ENCODE measurements at places on chromosomes 12 and 14. TPM values are rescaled to one million over a fixed set of nuclear protein-coding genes. Genes with fewer than 3 reads are reported as not detected.

The ENDOU gene
- total RNA-seq = not detected

The NRL gene
- 4.9 TPM for total RNA-seq

The CNTN1 gene
- 4.9 TPM for total RNA-seq

DNA sequence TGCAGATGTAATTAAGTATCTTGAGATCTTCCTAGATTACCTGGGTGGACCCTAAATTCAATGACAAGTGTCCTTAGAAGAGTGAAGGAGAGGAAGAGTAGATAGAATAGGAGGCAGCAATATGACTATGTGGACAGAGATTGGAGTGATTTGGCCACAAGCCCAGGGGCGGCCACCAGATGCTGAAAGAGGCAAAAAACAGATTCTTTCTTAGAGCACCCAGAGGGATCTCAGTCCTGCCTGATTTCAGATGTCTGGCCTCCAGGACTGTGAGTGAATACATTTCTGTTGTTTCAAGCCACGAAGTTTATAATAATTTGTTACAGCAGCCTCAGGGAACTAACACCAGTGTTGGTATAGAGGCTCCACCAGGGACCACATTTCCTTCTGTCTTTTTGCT, 67.3 kb downstream of the DACT1 start:
- no peak for DNase-seq

GRCh38 chr12:13088496-13088895, 15.0 kb downstream of the GSG1 start:
- no peak for DNase-seq

DNA sequence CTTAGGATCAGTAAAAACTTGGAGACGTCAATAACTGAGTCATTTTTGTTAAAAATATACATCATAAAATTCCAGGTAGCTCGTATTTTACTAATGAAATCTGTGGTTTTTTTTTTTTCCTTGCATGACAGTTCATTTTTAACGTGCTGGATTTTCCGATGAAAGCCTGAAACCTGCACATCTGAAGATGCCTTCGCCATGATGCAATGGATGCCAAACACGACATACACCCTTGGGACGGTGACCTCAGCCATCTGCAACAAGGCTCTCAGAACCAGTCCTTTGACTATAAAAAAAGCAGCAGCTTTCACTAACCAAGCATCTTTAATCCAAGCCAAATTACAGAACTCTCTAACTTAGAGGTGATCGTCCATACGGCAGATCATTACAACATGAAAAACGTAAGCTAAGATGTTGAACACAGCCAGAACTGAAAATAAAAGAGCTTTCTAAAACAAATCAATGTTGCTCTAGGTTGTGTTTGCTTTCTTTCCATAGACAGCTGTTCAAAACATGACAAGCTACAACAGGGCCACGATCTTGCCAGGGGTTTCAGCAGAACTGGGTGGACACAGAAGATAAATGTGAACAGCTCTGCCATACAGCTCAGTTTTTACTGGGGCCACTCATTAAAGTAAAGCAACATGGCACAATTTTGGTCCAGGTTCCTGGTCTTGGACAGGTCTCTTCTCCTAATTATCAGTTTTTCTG, 7.8 kb downstream of the NIN start:
- DNase-seq = no peak

DNA sequence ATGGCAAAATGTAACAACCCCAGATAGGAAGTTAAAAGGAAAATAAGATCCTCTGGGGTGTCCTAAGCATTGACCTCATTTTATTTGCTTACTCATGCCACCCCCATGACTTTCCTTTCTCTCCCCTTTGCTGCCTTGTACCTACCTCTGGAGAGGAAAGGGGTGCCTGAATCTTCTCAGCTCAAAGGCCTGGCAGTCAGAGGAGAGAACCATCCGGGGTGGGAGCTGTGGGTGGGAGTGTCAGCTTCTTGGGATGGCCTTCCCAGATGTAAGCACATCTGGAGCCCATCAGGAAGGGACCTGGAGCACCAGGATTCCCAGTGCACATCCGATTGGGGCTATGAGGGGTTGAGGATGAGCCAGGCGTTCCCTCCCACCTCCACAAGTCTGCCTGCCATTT, 5.2 kb upstream of the ITGA5 start:
- peak; percentile 50 for DNase-seq

DNA sequence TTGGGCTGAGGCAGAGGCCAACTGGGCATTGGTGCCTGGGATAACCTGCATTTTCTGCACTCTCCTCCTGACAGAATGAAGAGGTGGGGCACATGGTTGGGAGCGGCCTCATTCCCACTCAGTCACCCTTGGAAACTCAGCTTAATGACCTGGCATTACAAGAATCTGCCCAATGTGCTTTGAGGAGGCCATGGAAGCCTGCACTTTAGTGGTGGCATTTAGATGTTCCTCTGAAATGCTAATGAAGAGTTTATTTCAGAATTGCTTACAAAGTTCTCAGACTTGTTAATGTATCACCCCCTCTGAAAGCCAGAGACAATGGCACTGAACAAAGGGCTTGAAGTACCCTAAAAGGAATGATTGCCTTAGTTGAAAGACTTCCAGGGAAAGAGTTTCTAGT, 71.4 kb upstream of the PARP11 start:
- no peak for DNase-seq

- peak; percentile 85 for DNase-seq
Measured at GRCh38 chr12:57836442-57837375, 9.8 kb downstream of the CTDSP2 start.

GRCh38 chr14:70807898-70808415, 1.4 kb downstream of the MAP3K9 start:
- DNase-seq = peak; percentile 58

- no peak for DNase-seq
Measured at GRCh38 chr14:77584809-77585208, 31.6 kb downstream of the SPTLC2 start.

- no peak for DNase-seq
Measured at GRCh38 chr12:108779998-108780688, 48.8 kb upstream of the CORO1C start.

Data from M059J (cell line).